ENCODE measurements at places on chromosomes 1 and 21.

- DNase-seq = no peak
These were observed 14.1 kb downstream of the NTRK1 start for GRCh38 chr1:156874572-156875340.

GRCh38 chr1:150150133-150151021, 661 bp downstream of the PLEKHO1 start:
- DNase-seq = peak; percentile 28

- no peak for DNase-seq
These were observed 3.4 kb upstream of the POFUT2 start for GRCh38 chr21:45290948-45291612.

DNA sequence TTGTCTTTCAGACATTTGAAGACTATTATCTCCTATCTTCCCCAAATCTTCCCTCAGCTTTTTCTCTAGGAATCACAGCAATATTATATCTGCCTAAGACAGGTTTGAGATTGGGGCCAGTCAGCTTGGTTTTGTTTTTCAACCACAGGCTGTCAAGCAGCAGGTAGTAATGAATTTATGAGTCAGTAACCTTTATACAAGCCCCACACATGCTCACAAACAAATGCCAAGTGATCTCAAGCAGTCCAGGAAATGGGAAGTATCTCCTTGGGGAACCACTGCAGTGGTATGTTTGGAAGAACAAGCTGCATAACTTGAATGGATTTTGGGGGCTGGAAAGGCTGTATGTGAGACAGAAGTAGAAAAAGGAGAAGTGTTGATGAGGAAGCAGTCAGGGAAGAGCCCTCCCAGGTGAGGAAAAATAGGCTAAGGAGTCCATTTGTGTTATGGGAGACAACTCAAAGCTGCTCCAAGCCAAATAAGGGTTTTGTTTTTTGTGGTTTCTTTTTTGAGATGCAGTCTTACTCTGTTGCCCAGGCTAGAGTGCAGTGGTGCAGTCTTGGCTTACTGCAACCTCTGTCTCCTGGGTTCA, 2.1 kb downstream of the DHDDS start:
- no peak for DNase-seq

DNA sequence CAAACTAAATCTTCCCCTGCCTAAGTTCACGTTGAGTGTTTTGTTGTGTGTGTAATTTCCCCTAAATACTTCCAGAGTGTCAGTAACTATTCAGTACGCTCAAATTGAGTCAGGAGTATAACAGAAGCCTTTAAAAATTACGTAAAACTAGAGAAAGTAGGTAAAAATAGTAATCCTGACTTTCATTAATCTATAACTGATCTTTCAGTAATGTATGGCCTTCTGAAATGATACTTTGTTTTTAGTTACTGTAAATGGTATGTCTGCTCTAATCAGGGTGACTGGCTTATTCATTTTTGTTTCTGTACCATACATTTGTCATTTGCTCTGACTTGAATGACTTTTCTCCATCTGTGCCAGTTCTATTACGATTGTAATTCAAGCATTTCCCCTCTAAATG, 29.4 kb downstream of the MIER1 start:
- DNase-seq = no peak

DNA sequence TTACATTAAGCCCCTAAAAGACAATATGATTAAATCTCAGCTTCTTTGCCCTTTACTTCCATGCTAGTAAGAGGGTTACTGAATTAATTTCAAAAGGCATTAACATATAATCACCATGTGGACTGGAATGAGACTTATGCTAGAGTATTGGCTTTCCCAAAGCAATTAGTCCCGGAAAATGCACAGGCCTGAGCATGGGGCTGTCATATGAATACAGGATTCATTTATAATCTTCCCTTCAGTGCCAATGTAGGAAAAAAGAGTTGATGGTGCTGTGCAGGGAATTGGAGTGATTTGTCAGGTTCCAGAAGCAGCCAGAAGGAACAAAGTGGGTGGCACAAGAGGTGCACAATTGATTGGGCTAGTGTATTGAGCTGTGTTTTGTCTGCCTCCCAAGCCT, 199.0 kb upstream of the L1TD1 start:
- DNase-seq = no peak

DNA sequence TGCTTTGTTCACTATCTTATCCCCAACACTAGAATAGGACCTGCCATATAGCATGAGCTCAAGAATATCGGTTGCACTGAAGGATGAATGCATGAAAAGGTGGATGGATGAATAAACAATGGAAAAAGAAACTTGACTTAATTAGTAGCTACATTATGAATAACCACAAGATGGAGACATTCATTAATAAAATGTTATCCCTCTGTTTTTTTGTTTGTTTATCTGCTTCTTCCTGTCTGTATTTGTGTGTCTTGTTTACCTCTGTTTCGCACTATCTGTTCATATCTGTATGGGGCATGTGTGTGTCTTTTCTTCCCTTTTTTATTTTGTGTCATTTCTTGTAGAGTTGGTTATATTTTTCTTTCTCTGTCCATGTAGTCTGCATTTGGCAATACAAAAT, 1.1 kb upstream of the OR14I1 start:
- DNase-seq = no peak

DNA sequence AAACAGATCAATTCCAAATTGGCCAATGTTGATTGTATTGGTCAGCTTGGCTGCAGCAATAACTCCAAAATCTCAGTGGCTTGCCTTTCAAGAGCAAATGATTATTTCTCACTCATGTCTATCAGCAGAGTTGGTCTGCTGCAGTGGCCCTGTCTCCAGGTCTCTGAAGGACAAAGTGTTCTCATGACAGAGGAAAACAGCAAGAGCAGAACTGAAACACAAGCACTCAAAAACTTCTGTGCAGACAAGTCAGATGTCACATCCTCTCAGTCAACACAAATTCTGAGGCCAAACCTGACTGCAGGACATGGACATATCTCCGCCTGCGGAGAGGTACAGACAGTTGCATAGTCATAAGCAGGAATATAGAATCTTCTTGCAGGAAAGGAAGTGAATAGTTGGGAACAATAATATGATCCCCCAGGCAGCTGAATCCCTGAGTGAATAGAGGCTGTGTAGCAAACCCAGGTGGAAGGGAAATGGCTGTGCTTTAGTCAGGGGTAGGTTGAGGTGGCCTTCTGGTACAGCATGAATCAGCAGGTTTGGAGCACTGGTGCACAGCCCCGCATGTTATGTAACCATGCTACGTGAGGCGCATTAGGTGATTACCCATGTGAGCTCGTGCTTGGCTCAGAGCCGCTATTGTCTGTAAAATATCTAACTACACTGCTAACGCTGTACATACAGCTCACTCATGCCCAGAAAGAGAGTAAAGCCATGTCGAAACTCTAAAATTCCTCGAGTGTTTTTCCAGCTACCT, 17.1 kb upstream of the UBE2U start:
- DNase-seq = no peak

GRCh38 chr1:48182439-48182838, 40.1 kb upstream of the SLC5A9 start:
- no peak for DNase-seq

DNA sequence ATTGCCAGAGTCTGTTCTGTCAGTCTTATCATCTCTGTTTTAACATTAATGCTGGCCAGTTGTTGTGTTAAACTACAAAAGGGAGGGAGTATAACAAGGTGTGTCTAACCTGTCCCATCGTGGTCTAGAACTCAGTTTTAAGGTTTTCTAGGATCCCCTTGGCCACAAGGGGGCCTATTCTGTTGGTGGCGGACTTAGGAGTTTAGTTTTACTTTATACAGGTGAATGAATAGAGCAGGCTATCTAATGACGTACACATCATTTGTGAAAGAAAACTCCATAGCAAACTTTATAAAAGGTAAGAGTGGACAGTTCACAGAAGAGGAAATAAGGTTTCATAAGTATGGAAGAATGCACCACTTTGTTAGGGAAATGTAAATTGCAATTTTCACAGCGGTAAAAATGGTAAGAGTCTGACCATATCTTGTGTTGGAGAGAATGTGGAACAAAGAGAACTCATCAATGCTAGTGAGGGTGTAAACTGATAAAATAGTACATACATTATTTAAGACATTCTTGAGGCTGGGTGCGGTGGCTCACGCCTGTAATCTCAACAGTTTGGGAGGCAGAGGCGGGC, 2.5 kb upstream of the ATF6 start:
- peak; percentile 40 for DNase-seq

DNA sequence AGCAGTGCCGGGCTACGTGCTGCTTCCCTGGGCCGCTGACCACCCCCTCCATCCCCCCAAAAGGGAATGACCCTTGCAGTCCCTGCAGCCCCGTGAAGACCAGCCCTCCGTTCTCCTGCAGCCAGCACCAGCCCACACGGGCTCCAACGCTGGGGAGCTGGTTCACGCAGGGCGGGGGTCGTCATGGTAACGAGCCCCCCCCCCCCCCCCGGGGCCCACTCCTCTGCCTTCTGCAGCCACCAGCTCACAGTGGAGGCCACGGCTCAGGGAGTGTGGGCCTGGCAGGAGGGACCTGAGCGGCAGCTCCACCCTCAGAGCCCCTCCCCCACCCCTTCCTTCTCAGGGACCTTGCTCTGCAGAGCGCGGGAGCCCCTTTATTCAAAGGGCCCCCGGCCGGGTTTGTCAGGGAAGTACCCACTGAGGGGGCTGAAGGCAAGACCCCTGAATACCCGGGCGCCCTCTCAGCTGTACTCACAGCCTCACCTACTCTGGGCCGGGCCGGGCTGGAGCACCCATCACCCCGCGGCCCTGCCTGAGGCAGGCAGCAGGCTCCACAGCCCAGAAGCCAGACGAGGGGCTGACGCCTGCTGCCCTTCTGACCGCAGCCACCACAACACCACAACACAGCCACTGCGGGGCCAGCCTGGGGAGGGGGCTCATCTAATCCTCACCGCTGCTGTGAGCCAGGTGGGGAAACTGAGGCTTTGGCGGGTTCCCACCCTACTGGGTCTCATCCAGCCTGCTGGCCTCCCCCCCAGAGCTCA, 12.6 kb downstream of the MEGF6 start:
- DNase-seq = no peak

All from activated CD4-positive, alpha-beta T cell treated with anti-CD3 and anti-CD28 coated beads, Interleukin-2, amount 50 U/mL, for 1 hour (primary cell).